NCI-H2107 (cell line): ENCODE measurements at places on chromosomes 11 and 22.

- DNase-seq: no peak
Measured at GRCh38 chr11:98296091-98296880, 724.5 kb upstream of the CNTN5 start.

- DNase-seq: no peak
Measured at GRCh38 chr11:19506816-19507486, 205.7 kb upstream of the NAV2 start.

GRCh38 chr22:49642331-49642730, 185.3 kb downstream of the BRD1 start:
- DNase-seq: no peak

DNA sequence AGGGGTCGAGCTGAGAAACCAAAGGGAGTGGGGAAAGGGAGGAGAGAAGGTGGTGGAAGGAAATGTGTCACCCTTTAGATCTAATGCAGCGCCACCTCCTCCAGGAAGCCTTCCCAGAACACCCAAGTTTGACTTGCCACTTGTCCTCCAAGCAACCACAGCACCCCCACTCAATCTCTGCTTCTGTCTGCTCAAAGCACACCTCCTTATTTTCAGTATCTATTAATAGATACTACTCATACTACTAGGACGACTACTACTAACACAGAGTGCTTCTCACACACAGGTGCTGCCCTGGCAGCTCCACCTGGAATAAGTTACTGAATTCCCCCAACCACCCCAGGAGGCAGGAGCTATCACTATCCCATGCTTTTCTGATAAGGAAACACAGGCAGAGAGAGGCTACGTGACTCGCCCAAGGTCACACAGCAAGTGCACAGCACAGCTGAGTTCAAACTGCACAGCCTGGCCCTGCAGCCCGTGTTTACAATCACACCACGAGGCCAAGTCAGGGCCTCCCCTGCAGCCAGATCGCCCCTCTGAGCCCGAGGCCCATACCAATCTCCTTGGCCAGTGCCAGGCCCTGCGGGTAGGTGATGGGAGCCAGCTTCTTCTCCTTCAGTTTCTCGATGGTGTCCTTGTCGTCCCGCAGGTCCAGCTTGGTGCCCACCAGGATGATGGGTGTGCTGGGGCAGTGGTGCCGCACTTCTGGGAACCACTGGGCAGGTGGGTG, 13.2 kb downstream of the RAC2 start:
- no peak for DNase-seq

GRCh38 chr11:81286550-81286949, 1447.1 kb downstream of the FAM181B start:
- no peak for DNase-seq

GRCh38 chr11:122399375-122399774, 256.1 kb upstream of the UBASH3B start:
- DNase-seq: no peak

DNA sequence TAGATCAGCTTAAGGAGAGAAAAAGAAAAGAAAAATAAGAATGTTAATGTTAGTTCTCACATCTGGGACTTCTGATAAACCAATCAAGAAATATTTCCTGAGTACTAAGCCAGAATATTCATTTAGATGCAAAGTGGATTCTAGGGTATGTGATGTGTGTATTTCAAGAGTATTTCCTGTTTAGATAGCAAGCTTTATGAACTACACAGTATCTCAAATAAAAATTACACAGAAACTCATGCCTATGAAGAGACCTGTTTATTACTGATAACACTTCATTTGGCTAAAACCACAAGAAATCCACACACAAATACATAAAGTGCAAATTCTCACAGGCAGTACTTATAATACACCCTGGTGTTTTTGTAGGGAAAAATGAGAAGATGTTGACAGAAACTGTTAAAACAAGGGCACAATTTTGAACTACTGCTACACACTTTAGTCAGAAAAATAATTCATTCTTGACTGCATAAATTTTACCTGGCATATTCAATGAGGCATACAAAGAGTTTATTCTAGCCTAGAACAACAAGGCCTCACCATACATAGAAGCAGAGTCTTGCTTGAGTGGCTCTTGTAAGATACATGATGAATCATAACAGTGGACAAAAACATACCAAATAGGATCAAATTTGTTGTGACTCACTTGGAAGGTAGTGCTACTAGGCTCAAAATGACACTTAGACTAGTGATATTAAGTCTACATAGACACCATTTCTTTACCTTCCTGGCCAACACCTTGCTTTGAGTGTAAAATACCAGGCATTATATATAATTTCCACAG, 18.8 kb upstream of the P4HA3 start:
- no peak for DNase-seq

DNA sequence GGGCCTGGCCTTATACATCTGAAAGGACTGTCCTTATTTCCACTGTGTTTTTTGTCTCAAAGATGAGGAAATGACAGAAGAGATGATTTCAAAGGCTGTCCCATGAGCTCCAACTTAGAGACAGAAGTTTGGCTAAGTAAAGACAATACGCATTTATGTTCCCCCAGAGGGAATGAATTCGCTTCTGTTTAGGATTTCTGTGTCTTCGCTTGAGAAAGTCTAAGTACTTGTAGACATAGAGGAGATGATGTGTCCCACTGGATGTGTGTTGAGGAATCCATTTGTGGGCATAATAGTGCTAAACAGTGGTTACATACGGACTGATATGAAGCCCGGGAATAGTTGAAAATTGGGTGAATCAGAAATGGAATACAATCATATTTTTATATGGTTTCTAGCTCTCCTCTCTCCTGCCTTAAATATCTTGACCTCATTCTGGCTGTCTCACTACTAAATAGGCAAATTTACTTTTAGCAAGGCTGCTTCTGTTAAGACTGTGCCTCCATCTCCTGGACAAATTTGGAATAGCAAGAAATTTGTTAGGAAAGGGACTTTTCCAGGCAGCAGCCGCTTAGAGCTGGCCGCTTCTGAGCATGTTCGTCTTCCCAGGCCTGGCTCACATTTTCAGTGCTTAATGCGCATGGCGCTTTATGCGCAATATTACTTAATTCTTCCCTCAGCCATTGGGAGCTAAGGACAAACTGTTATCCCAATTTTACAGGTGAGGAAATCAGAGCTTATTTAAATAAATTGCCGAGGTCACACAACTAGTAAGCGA, 1.9 kb upstream of the PEX26 start:
- peak; percentile 54 for DNase-seq

DNA sequence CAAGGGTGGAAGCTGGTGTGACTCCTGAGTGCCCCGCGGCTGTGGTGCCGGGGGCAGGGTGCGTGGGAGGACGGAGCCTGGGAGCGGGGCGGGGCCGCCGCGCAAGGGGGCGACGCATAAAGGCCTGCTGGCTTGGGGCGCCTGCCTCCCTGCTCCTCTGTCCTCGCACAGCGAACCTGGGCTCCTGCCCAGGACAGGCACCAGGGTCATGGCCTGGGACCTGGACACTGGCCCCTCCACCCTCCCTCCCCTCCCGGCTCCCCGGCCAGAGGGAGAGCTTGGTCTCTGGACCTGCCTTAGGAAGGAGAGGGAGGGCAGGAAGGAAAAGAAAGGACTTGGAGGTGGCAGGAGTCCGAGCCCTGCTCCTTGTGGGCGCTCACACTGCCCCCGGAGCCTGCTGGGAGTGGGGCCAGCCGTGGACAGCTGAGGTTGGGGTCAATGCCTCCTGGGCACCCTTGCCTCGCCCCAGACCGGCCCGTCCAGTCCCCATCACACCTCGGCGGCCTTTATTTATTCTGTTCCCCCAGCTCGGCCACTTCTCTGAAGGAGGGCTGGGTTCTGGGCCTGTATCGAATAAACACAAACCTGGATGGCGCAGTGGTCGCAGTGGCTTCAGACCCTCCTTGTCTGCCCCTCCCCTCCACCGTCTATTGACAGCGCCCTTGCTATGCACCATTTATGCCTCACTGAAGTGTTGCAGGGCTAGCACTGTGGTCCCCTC, 8.7 kb downstream of the SLC16A8 start:
- DNase-seq: no peak

DNA sequence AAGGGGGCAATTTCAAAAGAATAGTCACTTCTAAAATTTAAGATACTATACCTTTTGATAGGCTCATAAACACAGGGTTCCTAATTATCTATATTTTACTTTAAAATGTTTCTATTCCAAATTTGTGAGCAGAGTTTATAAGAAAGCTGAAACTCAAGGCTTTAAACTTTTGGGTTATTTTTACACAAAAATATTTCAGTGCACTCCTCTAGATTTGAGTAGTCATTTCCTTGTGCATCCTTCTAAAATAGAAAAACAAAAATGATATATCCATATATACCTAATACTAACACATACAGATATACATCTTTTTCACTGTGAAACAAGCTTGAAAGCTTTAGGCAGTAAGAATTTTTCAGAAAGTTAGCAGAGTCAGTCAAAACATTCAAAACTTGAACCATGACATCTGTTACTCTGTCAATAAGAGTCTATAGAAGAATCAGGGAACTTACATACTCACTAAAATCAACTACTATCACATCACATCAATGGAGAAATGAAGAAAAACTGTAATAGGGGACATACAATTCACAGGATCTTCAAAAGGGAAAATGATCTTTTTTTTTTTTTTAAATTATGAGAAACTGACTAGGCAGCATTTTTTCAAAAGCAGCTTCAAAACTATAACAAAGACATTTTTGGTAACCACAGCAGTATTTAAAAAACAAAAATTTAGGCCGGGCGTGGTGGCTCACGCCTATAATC, 5.1 kb downstream of the PHF21A start:
- DNase-seq: no peak

DNA sequence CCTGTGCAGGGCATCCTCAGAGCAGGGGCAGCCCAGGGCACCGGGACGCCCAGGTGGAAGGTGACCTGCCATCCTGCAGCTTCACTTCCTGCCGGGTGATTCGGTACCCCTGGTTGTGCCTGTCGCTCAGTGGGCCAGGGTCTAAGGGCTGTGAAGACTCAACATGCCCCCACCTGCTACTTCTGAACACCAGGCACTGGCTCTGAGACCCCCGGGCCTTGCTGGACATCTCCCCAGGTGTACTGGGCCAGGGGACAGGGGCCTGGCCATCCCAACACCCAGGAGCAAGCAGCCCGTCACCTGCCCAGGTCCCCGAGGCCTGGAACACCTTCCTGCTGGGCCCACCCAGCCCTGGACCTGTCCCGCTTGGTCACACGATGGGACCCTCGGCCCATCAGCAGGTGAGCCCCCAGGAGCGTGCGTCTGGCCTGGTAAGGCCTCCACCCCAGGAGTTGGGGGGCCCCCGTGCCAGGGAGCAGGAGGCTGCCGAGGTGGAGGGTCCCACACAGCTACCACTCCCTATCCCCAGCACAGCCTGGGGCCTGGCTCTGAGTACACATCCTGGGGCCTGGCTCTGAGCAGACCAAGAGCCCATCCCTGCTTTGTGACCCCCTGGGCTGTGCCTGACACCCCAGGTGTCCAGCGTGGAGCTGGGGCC, 3.9 kb upstream of the MUC5B start:
- DNase-seq: no peak
